Erythroblast (primary cell): ENCODE measurements at places on chromosomes 16 and 17.
A peak's percentile ranks its signal among the peaks of the same experiment; 100 is the strongest.

GRCh38 chr17:66850692-66851091 is 15.8 kb downstream of the CACNG5 start:
- no peak for DNase-seq

- no peak for DNase-seq
Observed at GRCh38 chr17:4038076-4038475, 73.8 kb upstream of the ATP2A3 start.

GRCh38 chr16:66344533-66345145 is 21.9 kb upstream of the CDH5 start:
- peak; percentile 16 for DNase-seq

- no peak for DNase-seq
Observed at GRCh38 chr17:49741692-49742076, 22.2 kb downstream of the FAM117A start.
